ENCODE measurements at places on chromosomes 2 and 18. TPM values are rescaled to one million over a fixed set of nuclear protein-coding genes. Genes with fewer than 3 reads are reported as not detected.

The SLC5A7 gene
- not detected for total RNA-seq

The IKZF2 gene
- 51.5 TPM for total RNA-seq

The POTEC gene
- total RNA-seq, result not detected

The RUFY4 gene
- 0.53 TPM for total RNA-seq
